ENCODE measurements at places on chromosomes 11 and 22.

DNA sequence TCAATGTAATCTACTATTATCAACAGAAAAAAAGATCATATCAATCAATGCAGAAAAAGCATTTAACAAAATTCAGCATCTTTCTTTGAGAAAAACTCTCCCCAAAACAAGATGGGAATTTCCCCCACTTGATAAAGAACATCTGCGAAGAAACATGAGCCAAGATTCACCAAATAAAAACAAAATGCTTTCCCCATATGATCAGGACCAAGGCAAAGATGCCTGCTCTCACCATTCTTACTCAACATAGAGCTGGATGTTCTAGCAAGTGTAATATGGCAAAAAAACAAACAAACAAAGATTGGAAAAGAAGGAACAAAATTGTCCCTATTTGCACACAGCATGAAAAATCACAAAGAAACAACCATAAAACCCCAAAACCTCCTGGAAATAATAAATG lies 23.4 kb downstream of the SHANK2 start:
- no peak for DNase-seq

DNA sequence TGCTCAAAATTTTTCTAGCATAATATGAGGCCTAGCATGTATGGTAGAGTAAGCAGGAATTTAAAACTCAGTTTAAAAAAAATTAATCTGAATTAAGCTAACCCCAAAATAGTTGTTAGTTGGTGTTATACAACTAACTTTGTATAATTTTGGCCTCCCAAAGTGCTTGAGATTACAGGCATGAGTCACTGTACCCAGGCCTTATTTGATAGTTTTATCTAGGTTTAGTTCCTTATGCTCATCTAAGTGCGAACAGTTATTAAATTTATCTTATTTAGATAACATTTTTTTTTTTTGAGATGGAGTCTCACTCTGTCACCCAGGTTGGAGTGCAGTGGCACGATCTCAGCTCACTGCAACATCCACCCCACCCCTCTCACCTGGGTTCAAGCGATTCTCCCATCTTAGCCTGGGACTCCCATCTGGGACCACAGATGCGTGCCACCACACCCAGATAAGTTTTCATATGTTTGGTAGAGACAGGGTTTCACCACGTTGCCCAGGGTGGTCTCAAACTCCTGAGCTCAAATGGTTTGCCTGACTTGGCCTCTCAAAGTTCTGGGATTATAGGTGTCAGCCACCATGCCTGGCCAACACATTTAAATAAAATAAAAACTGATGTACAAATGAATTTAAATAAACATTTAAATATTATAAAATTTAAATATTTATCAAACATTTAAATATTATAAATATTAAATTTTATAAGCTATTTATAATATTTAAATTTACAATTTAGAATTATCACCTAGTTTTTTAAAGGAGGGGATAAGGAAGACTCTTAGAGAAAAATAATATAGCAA lies 7.5 kb downstream of the IL18 start:
- no peak for DNase-seq

DNA sequence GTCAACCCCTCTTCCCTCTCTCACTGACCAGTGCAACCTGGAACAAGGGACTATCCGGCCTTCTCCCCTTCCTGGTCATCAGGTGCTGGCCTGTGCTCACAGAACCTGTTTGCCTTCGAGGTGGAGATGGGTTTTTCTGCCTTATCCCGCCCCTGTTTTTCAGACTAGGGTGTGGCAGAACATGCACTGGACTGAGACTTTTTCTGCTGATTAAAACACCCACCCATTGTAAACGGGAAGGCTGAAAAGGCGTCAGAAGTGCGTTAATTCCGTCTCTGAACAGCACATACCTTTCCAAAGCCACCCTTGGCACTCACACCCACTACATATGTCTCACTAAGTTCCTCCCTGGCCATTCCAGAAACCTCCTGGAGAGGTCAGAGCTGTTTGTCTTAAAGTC lies 4.4 kb upstream of the B3GNT6 start:
- no peak for DNase-seq

- no peak for DNase-seq
Measured at GRCh38 chr11:46075168-46075567, 46.1 kb downstream of the PHF21A start.

DNA sequence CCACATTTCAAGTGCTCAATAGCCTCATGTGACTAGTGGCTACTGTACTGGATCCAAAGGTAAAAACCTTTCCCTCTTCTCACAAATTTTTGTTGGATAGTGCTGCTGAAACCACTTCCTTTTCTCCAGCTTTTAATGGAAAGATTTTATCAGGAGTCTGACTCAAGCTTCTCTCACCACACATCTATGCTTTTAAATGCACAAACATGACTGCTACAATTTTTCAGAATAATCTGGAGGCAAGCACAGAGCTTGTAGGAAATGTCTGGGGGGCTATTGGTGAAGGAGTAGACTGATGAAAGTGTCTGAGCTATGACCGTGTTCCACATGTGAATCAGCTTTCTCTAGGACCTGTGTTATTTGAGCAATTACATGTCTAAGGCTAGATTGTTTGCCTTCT lies 101.1 kb upstream of the FAT3 start:
- no peak for DNase-seq

GRCh38 chr11:20157728-20158127 lies 2.5 kb downstream of the DBX1 start:
- DNase-seq, result no peak

DNA sequence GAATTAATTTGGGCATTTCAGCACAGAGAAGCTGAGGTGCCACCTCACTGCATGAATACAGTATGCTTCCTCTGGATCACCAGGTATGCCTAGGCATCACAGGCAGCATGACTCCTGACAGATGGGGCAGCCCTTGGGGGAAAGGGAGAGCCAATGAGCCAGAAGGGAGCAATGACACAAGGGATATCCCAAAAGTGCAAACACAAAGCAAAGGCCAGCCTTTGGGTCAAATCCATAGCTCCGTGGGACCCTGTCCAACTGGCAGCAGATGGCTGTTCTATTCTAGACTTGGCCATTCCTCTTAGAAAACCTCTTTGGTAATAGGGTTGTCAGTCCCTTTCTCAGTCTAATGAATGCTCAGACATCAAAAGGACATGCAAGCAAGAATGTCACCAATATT lies 73.3 kb downstream of the SERGEF start:
- peak; percentile 8 for DNase-seq

- DNase-seq, result no peak
Measured at GRCh38 chr11:118921929-118922744, 3.6 kb downstream of the BCL9L start.

DNA sequence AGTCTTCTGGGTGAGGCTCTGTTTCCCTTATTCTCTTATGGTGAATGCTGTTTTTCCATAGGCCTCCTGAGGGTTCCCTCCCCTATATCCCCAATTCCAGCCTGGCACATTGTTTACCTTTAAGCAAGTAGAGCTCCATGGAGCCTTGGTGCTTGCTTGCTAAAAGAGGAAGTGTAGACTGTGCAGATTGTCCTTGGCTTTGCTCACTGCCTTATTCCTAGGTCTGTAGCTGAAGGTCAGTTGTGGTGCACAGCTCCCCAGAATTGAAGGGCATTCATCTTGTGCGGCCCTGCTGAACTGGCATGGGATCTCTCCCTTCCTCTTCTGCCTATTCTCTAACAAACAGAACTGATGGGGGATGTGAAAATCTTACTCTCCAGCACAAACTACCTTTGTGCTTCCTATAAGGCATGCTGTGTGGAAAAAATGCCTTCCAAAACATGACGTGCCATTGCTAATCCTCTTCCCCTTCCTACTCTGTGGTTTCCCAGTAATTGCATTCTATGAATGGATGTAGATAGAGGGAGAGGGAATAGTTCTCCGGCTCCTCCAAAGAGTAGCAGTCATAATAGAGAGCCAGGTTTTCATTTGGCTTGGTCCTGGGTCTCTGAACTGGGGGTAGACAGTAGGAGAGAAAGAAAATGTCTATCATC lies 34.2 kb upstream of the PLET1 start:
- no peak for DNase-seq

DNA sequence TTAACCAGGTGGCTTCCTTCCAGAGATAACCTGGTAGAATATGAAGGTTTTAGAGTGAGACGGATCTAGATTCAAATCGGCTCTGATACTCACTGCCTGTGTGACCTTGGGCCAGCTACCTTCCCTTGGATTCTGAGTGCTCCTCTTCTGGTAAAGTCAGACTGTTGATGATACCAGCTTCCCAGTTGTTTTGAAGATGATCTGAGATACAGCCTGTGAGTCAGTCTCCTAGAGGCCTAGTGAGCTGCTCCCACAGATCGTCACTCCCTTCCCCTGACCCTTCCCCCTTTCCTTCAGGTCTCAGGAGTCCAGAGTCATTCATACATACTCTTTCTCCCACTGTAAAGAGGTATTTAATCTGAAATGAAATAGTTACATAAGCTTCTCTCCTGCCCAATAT lies 207.8 kb downstream of the GRIK4 start:
- no peak for DNase-seq

DNA sequence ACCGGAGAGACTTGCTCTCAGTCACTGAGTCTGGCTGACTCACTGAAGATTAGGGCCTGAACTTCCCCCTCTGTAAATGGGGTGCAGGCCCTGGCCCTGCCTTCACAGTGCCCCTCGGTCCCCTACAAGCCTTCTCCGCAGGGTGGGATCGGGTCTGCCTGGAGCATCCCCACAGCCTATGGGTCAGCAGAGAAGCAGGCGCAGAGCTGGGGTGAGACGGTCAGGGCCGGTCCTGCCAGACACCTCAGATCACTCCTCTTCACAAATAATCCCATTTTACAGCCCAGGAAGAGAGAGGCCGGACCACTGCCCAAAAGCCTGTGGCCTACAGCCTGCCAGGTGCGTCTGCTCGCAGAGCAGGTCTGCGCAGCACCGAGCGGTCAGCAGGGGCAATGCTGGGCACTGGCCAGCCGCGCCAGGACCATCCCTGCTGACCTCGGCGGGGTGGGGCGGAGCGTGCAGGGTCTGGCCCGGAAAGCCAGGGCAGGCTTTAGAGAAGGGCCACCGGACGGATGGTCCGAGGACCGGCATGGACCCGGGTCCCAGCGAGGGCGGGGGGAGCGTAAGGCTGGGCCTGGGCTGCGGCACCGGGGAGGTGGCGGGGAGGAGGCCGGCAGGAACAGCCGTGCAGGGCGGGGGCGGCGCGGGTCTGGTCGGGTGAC lies 522 bp upstream of the SEPTIN5 start:
- DNase-seq, result no peak

DNA sequence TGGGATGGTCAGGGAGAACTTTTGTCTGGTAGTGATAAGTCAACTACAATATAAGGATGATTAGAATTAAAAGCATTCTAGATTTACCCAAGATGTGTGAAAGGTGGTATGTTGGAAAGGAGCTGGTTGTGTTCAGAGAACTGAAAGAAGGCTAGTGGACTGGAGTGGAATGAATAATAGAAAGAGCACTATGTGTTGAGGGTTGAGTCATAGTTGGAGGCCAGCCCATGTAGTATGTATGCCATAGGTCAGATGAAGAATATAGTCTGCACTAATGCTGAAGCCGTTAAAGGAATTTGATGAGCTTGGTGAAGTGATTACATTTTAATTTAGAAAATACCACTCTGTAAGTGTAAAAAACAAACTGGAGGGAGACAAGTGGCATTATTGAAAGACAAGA lies 514.1 kb downstream of the CNTN5 start:
- no peak for DNase-seq

DNA sequence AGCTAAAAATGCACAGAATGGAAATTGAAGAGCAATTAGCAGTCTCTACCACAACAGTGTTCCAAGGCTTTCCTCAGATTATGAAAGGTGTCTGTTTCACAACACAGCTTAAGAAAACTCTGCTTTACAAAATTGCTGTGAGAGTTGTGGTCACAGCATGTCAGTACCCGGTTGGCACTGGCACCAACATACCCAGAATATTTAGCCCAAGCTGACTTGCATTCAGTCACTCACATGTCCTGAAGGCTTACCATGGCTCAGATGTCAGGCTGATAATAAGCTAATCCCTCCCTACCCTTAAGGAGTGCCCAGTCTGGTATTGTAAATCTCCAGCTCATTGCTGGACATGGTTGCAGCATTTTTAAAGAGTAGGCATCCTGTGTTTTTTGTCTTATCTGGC lies 14.9 kb downstream of the NCR3LG1 start:
- no peak for DNase-seq

DNA sequence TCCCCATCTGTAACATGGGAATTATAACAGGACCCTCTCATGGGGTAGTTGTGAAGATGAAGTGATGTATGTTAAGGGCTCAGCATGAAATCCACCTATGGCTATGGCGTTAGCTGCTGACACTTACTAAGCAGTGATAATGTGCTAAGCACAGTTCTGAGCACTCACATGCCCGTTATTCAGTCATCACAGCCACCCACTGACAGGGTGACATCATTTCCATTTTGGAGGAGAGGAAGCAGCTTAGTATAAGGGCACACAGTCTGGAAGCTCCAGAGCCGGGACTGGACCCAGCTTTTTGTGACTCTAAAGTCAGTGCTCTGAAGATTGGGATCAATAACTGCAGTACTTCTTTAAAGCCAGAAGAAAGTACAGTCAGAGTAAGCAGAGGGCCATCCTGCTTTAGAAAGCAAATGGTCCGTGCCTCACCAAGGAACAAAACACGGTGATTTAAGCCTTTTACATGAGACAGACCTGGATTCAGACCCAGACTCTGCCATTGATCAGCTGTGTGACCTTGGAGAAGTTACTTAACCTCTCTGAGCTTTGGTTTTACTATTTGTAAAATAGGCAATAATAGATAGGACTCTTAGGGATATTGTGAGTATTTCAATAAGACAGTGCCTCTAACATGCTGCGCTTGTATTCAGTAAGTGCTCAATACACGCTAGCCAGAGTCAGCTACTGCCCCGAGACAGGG lies 61.5 kb downstream of the SGSM1 start:
- no peak for DNase-seq

DNA sequence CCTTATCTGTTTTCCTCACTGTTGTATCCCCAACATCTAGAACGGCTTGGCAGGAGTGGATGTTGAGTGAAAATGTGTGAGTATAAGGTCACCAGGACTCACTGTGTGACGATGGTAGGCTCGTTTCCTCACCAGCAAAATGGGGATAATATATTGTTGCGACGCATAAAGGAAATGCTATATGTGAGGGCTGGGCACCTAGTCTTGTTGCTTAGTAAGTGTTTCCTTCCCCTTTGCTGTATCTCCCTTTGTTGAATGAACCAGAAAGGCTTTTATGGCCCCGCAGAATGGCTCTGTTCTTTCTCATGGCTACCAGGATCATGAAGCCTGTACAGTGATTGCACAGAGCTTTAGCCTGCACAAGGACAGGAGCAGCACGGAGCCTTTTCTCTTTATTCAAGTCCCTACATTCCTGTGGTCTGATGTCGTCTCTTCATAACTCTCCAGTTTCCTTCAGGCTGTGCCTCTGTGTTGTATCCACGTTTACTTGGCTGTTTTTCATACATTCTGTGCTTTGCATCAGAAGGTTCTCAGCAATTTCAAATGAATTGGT lies 5.4 kb downstream of the TNRC6B start:
- no peak for DNase-seq

- DNase-seq, result no peak
Measured at GRCh38 chr11:5684036-5684645, 733 bp downstream of the TRIM5 start.

- DNase-seq, result no peak
Measured at GRCh38 chr11:117396970-117397369, 69.3 kb downstream of the CEP164 start.

DNA sequence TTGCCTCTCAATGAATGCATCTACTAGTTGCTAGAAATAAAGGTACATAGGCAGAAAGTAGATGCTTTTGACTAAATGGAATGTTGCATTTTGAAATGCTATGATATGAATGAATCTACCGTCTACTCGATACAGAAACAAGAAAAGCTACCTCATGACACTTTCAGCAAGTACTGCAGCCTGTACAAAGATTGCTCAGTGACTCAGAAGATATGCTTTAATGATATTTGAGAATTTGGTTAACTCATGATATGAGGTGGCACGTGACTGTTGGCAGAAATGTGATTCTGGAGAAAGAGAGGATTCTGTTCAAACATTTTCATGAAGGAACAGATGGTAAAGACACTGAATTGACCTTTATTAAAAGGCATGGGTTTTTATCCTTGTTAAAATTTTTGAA lies 76.0 kb downstream of the HSD17B12 start:
- DNase-seq, result no peak

Measured in NCI-H1694 treated with DMSO at 0.1 percent for 48 hours (cell line).